ENCODE measurements at places on chromosomes 3 and 15.

GRCh38 chr3:23948761-23949160, 3.7 kb downstream of the NR1D2 start:
- no peak for DNase-seq

DNA sequence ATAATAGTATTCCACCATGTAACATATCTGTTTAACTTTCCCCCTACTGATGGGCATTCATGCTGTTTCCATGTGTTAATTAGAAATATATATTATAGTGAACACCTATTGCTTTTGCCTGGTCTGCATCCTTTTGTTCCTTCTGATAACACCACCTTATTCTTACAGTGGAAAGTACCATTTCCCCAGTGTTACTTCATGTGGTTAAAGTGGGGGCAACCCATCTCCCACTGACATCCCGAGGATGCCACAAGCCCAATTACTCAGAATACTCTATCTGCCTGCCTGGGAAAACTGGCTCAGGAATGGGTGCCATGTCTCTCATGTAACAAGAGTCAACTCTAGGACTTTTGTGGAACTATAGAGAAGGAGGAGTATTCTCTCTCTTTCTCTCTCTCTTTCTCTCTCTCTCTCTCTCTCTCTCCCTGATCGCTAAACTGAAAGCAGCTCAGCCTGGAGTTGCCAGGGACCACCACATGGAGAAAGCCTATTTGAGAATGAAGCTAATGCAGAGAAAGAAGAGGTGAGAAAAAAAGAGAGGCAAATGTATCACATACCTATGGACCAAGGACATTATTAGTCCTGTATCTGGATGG, 66.4 kb upstream of the PPIB start:
- DNase-seq = peak; percentile 5

- no peak for DNase-seq
Observed at GRCh38 chr3:104787306-104787705, 579.4 kb upstream of the ALCAM start.

DNA sequence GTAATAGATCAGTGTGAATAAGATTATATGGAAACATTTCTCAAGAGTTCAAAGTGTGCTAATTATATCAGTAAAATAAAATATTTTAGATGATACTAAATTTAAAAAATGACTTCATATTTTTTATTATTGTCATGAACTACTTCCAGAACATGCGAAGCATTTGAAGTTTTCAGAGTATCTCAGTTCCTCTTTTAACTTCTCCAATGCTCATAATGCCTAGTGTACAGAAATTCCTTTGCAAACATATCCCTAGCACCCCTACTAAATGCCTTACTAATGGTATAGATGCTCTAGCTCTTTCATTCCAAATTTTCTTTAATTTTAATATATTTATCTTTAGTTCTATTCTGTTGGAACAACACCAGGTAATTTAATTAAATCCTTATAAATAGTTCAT, 580.4 kb downstream of the CADM2 start:
- no peak for DNase-seq

Measured in CD4-positive, alpha-beta T cell treated with Interleukin-10 for 1 hour (primary cell).